ENCODE measurements at places on chromosomes 7 and 10. TPM values are rescaled to one million over a fixed set of nuclear protein-coding genes. Genes with fewer than 3 reads are reported as not detected.

- DNase-seq: no peak
Observed at GRCh38 chr10:67077376-67077775, 151.5 kb downstream of the LRRTM3 start.

CYP3A7 gene
- total RNA-seq: 2.3 TPM

DNA sequence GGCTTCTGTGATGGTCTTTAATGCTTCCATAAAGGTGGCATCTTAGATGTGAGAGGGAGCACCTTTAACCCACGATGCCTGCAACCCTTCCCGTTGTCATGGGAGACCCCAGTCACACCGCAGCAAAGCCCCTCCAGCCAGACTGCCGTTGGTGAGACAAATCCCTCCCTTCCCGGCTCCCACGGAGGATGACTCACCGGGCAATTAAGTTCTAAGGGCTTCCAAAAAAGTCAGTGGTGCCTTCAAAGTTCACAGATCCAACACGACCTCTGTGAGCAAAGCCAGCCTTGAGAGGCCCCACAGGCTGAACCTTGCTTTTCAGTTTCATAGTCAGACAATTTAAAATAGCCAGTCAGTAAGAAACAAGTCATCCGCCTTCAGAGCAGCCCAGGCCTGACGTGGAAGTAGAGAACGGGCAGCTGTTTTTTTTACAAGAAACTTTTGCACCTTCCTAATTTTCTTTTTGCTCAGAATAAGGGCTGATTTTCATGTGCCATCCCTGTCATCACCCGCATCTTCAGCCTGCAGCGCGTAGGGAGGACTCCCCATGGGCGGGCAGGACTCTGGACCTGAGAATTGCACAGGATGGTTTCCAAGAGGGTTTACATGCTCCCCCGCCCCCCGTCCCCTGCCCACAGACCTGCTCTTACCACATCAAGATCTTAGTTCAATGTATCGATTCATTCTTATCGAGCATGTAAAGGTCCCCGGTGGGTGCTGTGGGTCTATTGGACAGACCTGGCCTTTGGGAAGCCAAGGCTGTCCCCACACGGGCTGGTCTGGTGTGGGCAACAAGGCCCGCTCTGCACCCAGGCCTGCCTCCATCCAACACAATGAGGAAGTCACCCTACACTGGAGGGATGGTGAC, 333.9 kb downstream of the DNAJB6 start:
- DNase-seq: peak; percentile 39

DNA sequence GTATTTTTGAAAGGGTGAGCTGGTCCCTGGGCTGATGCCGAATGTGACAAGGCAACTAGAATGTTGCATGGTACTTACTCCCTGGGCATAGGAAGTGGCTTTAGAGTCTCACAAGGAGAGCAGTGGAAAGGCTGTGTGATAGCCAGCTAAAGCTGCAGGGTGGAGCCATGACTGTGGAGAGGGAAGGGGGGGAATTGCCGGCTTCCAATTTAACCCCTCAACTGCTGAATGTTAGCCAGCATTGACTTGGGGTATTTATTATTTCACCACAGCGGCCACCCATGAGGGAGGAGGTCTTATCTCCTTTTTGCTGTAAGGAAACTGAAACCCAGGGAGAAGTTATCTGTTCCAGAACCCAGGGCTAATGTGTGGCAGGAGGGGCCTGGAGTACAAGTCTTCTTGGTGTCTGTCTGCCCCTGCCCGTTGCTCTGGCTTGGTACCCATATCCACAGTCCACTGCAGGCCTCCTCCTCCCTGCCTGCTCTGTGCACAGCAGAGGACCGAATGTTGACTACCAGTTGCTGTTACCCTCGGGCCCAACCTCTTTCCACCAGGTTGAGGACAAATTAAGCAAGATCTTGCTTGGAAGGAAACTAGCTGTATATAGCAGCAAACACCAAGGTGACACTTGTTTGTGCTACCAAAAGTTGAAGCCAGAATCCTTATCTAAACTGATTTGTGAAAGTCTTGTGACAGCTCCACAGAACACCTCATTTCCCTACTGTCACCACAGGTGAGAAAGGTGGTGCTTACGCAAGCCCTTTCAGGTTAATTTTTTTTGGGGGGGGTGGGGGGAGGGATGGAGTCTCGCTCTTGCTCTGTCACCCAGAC, 37.6 kb downstream of the WBP1L start:
- no peak for DNase-seq

EBF3 gene
- 6.6 TPM for total RNA-seq

PILRB gene
- total RNA-seq: 100.0 TPM

CTTNBP2 gene
- 8.8 TPM for total RNA-seq

ZPBP gene
- total RNA-seq: not detected

CLDN4 gene
- 143 TPM for total RNA-seq

DNA sequence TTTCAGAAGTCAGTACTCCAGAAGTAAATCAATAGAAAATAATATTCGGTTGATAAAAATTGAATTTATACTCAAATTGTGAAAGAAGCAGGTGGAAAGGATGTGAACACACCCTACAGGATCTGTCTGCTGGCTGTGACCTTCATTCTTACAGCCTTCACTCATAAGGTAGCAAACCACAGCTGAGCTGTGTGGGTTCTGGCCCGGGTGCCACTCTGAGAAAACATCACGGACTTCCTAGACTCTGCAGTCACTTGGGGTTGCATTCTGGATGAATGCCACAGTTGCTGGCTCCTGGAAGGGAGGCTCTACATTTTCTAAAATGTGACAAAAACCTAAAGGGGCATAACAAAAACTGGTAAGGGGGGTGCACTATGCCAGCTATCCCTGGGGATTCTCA, 36.0 kb upstream of the ABLIM1 start:
- DNase-seq: no peak

DNA sequence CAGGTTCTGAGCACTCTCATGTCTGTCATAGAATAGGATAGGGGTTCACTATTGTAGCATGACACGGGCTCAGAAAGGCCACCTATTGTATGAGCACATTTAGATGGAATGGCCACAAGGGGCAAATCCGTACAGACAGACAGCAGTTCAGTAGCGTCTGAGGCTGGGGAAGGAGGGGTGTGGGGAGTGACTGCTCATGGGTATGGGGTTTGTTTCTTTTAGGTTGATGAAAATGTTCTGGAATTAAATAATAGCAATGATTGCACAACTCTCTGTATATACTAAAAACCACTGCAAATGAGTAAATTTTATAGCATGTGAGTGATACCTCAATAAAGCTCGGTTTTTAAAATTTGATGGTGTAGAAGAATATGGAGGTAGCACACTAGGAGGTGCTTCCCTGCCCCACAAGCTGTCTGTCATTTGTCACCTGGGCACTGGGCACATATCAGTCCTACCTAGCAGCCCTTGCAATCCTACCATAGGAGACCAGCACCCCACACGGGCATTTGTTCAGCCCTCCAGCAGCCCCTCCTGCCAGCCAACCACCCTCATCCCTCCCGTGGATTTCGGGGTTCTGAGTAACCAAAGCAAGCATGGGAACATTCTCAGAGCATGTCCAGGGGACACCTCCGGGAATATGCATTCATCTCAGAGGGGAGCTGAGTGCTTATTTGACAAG, 35.2 kb downstream of the KCNMA1 start:
- no peak for DNase-seq

GDF10 gene
- total RNA-seq: 2.0 TPM

- DNase-seq: no peak
Observed at GRCh38 chr7:30743371-30744074, 8.4 kb upstream of the INMT start.

- DNase-seq: peak; percentile 41
Observed at GRCh38 chr10:4270116-4270515, 485.1 kb upstream of the KLF6 start.

GRCh38 chr7:33511778-33512177, 382.4 kb downstream of the BBS9 start:
- DNase-seq: no peak

- DNase-seq: no peak
Observed at GRCh38 chr7:93011351-93012294, 106.2 kb downstream of the SAMD9 start.

- DNase-seq: no peak
Observed at GRCh38 chr10:11183015-11183414, 165.3 kb downstream of the CELF2 start.

DNA sequence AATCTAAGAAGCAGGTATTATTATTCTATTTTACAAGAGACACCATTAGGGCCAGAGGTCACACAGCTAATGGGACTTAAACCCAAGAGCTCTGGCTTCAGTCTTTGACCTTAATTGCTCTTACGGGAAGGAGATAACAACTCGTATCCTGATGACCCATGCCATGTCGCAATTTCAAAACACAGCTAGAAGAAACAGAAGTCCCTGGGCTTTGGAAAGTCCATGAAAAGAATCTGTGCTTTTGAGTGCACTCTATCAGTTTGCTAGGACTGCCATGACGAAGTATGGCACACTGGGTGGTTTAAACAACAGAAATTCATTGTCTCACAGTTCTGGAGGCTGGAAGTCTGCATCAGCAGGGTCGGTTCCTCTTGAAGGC, 247.8 kb upstream of the AOAH start:
- no peak for DNase-seq

SH3PXD2A gene
- total RNA-seq: 30.5 TPM

DNA sequence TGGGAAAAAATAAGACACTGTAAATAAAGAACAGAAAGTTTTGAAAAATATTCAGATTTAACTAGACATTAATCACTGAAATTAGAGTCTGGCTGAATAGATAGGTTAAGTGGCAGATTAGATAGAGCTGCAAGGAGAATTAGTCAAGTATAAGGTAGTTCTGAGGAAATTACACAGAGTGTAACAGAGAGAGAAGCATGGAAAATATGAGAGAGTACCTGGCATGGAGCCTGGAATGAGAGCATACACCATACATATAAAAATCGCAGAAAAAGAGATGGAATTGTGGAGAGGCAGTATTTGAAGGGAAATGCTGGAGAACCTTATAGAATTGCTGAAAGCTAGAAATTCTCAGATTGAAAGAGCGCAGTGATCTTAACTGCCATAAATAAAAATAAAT, 46.9 kb downstream of the ZNRF2 start:
- no peak for DNase-seq

DNA sequence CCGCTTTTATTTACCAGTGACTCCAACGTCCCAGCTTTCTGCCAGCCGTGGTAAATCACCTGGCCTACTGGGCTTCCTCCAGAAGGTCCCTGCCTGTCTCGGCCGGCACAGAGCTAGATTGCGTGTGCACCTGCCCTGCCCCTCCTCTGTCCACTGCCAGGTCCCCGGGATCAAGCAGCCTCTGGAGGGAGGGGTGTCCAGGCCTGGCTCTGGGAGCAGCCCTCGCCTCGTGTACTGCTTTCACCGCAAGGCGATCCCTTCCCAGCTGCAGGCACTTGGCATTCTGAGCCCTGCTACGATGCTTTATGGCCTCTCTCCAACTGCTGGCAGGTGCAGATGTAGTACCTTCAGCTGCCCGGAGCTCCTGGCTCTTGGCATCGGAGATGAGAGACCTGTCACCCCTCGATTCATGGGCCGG, 7.4 kb downstream of the SLC29A3 start:
- no peak for DNase-seq

GRCh38 chr10:8640301-8640700, 585.8 kb downstream of the GATA3 start:
- DNase-seq: no peak

ECHDC3 gene
- 132 TPM for total RNA-seq

DNA sequence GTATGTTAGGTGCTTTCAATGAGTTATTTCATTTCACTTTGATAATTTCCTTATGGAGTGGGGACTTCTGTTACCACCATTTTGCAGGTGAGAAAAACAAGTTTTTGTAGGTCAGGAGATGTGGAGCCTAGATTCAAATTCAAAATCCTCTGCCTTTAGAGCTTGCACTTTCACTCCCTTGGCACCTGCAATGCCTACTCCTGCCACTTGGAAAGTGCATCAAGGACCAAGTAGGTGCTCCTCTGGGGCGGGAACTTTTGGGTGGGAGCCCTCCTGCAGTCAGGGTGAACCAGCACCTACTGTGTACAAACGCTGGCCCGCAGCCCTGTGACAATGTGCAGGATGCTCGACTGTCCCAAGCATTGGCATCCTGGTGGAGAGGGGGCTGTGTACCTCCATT, 199.0 kb downstream of the EMX2 start:
- no peak for DNase-seq

TBC1D12 gene
- total RNA-seq: 29.4 TPM

TRPV6 gene
- 13.4 TPM for total RNA-seq

SVIL gene
- 69.5 TPM for total RNA-seq

DNA sequence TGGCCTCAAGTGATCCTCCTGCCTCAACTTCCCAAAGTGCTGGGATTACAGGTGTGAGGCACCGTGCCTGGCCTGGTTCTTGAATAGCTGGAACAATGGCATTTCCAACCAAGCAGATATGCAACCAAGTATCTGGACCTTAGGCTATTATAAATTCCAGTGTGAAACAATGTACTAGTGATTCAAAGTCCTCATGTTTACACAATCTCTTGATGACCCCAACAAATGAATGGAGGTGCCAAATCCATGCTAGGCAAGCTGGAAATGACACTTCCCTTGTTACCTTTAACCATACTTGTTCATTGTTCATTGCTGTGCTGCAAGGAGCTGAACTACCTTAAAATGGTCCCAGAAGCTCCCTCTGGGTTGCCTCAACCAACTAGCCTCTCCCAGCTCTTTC, 282.2 kb upstream of the KLF14 start:
- no peak for DNase-seq

UPK3BL2 gene
- total RNA-seq: 5.1 TPM

DNA sequence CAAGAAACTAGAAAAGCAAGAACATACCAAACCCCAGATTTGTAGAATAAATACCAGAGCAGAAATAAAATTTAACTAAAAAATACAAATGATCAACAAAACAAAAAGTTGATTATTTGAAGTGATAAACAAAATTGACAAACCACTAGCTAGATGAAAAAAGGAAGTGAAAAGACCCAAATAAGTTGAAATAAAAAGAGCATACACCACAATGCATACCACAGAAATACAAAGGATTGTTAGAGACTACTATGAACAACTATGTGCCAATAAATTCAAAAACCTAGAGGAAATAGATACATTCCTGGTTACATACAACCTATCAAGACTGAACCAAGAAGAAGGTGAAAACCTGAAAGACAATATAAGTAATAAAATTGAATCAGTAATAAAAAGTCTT, 333.4 kb downstream of the SH2D4B start:
- DNase-seq: no peak

DNA sequence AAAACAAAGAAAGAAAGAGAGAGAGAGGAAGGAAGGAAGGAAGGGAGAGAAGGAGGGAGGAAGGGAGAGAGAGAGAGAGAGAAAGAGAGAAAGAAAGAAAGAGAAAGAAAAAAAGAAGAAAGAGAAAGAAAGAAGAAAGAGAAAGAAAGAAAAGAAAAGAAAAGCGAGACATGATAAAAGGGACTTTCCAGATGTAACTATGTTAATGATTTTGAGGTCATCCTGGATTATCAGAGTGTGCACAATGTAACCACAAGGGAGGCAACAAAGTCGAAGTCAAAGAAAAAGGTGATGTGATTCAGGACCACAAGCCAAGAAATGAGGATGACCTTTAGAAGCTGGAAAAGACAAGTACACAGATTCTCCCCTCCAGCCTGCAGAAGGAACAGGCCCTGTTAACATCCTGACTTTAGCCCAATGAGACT, 48.9 kb upstream of the PAX2 start:
- no peak for DNase-seq

- DNase-seq: no peak
Observed at GRCh38 chr7:69822386-69822785, 224.1 kb downstream of the AUTS2 start.

HOXA4 gene
- 2.0 TPM for total RNA-seq
